ENCODE measurements at places on chromosomes 11 and 22.

- no peak for DNase-seq
Observed at GRCh38 chr11:88188251-88188931, 13.1 kb upstream of the RAB38 start.

DNA sequence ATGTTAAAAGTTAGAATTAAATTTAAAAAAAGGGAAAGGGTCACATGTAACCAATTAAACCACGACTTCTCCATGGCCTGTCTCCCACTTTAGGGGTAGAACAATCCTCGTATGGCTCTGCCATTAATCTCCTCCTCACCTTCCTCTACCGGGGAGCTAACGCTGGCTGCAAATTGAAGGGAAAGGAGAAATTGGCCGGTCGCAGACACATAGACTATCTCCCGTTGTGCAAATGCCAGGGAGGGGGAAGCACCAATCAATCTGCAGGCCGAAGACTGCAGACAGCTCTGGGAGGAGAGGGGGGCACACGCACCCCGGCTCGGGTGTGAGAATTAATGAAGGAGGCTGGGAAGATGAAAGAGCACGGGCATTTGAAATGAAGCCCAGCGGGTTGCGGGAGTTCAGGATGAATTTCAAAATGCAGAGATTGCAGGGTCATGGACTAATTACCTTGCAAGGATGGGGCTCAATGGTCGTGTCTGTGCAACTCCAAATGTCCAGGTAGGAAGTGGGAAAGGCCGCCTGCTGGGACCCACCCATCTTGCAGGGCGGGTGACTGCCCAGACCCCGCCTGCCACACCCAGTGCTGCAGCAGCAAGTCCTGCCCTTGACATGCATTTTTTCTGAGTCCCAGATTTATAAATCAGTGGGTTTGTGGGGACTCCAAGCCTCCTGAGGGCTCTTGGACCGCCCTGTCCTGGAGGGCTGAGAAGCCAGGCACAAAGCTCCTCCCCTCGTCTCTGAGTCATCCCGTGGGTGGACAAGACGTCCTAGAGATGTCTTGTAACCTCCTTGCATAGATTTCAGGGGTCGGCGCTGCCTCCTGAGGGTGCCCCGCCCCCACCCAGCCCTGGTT is 534.2 kb downstream of the TBC1D22A start:
- DNase-seq, result no peak

- DNase-seq, result peak; percentile 45
Observed at GRCh38 chr11:10498426-10499250, 42.3 kb downstream of the RNF141 start.

GRCh38 chr11:86335131-86335767 is 33.2 kb downstream of the HIKESHI start:
- DNase-seq, result no peak

GRCh38 chr11:124732230-124732629 is 7.5 kb upstream of the NRGN start:
- DNase-seq, result no peak

- DNase-seq, result no peak
Observed at GRCh38 chr22:44188316-44188715, 7.6 kb downstream of the PARVG start.

DNA sequence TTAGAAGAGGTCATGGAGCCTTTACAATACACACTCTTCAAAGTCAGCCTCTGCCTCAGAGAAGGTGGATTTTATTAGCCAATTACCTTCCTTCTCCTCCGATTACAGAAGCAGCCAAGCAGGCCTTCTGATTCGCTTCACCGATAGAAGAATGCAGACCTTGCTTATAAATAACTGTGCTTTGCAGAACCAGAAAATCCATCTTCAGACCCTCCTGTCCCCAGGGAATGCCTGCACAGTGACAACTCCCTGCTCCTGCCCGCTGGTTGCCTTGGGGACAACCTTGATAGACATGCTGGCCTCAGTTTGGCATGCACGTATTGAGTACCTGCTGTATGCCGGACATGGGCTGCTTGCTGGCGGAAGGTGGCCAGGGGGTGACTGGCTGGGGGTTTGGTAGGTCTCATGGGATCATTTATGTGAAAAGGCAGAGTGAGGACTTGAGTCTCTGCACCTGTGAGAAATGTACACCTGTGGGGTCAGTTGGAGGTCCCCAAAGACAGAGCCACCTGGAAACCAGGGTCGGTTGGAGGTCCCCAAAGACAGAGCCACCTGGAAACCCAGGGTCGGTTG is 1238.7 kb downstream of the BRD1 start:
- no peak for DNase-seq

DNA sequence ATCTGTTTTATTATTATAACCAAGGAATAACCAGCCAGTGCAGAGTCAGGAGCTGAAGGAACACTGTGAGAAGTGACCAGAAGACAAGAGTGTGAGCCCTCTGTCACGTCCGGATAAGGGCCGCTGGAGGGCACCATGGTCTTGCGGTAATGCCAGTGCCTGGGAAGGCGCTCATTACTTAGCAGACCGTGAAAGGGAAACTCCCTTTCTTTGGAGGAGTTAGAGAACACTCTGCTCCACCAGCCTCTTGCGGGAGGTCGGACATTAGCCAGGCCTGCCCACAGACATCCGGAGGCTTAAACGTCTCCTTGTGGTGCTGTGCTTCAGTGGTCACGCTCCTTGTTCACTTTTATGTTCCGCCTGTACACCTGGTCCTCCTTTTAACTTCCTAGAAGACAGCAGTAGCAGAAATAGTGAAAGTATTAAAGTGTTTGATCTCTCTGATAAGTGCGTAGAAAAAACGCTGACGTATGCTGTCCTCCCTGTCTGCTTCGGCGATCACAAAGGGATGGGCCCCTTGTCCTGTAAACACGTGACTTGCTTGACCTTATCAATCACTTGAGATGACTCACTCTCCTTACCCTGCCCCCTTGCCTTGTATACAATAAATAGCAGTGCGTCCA is 120.6 kb upstream of the LMO1 start:
- no peak for DNase-seq

- DNase-seq, result no peak
Observed at GRCh38 chr11:128920666-128921065, 22.0 kb downstream of the TP53AIP1 start.

All from stimulated activated effector memory CD8-positive, alpha-beta T cell treated with anti-CD3 and anti-CD28 coated beads, Interleukin-12 subunit alpha, Interleukin-12 subunit beta, amount 100 ng/mL, for 72 hours (primary cell).